ENCODE measurements at places on chromosomes 5 and 9. TPM values are rescaled to one million over a fixed set of nuclear protein-coding genes. Genes with fewer than 3 reads are reported as not detected.
A peak's percentile ranks its signal among the peaks of the same experiment; 100 is the strongest.

Gene EPB41L4B
- total RNA-seq, result 1.2 TPM

Gene ECSCR
- total RNA-seq, result not detected

Gene LRRTM2
- 1.3 TPM for total RNA-seq

Gene PPP6C
- 46.2 TPM for total RNA-seq

Gene HSPB3
- not detected for total RNA-seq

Gene UBE2B
- total RNA-seq, result 76.4 TPM

Gene TNC
- total RNA-seq, result 0.30 TPM

Gene GLRA1
- 0.21 TPM for total RNA-seq

Gene CA9
- 0.63 TPM for total RNA-seq

Gene PPP3R2
- not detected for total RNA-seq

Gene GABRA1
- total RNA-seq, result not detected

GRCh38 chr5:102823441-102823874, 68.4 kb downstream of the PAM start:
- no peak overlapping the region for H3K27ac ChIP-seq
- H3K27me3 ChIP-seq, result no peaks in the 10 kb centered on the region
- no peak overlapping the region for H3K4me3 ChIP-seq

DNA sequence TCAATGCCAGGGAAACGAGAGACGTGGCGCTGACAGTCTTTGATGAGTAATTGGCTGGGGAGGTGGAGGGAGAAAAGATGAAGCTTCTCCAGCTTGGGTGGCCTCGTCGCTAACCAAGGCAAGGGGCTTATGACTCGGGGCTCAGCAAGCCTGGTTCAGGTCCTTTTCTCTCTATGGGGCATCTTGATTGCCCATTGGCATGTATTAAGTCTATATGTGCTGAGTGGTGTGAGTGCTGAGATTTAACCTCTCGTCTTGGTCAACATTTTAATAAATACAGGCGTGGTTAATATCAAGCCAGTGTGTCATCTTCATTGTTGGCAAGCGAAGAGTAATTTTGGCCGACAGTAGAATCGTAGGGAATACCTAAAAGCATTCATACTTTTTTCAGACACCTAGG, 85.9 kb downstream of the RAI14 start:
- H3K27me3 ChIP-seq, result no peaks in the 10 kb centered on the region
- H3K4me3 ChIP-seq, result no peak overlapping the region
- peak overlapping the region; percentile 24 for H3K27ac ChIP-seq
- no peak for DNase-seq
- H3K4me1 ChIP-seq, result peaks cover 6% of the 10 kb centered on the region

- H3K4me3 ChIP-seq, result no peak overlapping the region
- no peaks in the 10 kb centered on the region for H3K4me1 ChIP-seq
- no peak for DNase-seq
- no peaks in the 10 kb centered on the region for H3K27me3 ChIP-seq
- no peaks in the 10 kb centered on the region for H3K36me3 ChIP-seq
- H3K27ac ChIP-seq, result no peak overlapping the region
Observed at GRCh38 chr5:158718738-158719505, 380.8 kb downstream of the EBF1 start.

GRCh38 chr9:75488719-75489110, 400.4 kb downstream of the OSTF1 start:
- H3K36me3 ChIP-seq, result no peaks in the 10 kb centered on the region
- peaks cover 6% of the 10 kb centered on the region for H3K27me3 ChIP-seq
- H3K27ac ChIP-seq, result no peak overlapping the region
- DNase-seq, result no peak
- no peak overlapping the region for H3K4me3 ChIP-seq
- peaks cover 10% of the 10 kb centered on the region for H3K4me1 ChIP-seq

- H3K27me3 ChIP-seq, result no peaks in the 10 kb centered on the region
- DNase-seq, result no peak
- no peak overlapping the region for H3K4me3 ChIP-seq
- peaks cover 11% of the 10 kb centered on the region for H3K4me1 ChIP-seq
- H3K27ac ChIP-seq, result no peak overlapping the region
Observed at GRCh38 chr5:8750100-8750499, 795.8 kb downstream of the SEMA5A start.

GRCh38 chr5:111680737-111681413, 76.1 kb downstream of the NREP start:
- H3K4me3 ChIP-seq, result no peak overlapping the region
- H3K36me3 ChIP-seq, result no peaks in the 10 kb centered on the region
- H3K27ac ChIP-seq, result no peak overlapping the region
- no peak for DNase-seq

DNA sequence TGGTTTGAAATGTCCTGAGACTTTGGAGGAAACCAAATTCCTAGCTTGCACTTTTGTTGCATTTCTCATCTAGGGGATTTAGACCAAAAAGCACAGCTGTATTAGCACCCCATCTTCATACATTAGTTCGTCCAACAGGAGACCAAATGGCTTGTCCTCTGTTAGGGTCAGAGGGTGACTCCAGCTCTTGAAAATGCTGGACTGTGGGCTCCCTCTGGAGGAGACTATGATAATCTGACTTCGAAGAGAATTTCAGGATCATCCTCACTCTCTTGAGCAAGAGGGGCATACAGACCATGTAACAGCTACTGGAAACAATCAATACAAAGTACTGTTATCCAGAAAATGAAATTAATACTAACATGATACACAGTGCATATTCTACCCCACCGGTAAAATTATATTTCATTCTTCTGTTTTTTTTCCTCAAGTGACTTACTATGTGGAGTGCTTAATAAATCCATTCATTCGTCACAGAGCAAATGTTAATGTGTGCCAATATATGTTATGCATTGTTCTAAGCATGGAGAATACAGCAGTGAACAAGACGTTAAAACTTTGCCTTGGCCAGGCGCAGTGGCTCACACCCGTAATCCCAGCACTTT, 63.7 kb upstream of the PPP2CA start:
- peak; percentile 44 for DNase-seq
- no peak overlapping the region for H3K27ac ChIP-seq
- peaks cover 3% of the 10 kb centered on the region for H3K27me3 ChIP-seq
- H3K4me1 ChIP-seq, result no peaks in the 10 kb centered on the region
- no peak overlapping the region for H3K4me3 ChIP-seq
- H3K36me3 ChIP-seq, result peaks cover 6% of the 10 kb centered on the region

GRCh38 chr5:148401604-148402003, 17.8 kb downstream of the FBXO38 start:
- H3K27me3 ChIP-seq, result no peaks in the 10 kb centered on the region
- H3K36me3 ChIP-seq, result peaks cover 4% of the 10 kb centered on the region
- no peak for DNase-seq
- no peak overlapping the region for H3K4me3 ChIP-seq

DNA sequence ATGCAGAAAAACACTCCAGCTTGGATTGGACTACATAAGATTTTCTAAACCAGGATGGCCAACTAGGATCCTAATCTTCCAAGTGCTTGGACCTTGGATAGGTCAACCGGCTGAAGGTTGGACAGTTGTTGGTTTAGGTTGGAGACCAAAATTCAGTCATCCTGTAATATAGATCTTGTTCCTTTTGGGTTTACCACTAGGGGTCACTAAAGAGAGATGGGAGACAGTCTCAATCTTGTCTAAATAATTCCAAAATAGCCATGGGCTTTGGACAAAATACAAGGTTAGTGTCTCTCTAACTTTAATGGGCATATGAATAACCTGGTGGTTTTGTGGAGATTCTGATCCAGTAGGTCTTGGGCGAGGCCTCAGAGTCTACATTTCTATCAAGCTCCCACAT, 148.7 kb upstream of the ERCC6L2 start:
- no peak for DNase-seq
- H3K27me3 ChIP-seq, result no peaks in the 10 kb centered on the region
- H3K4me1 ChIP-seq, result peaks cover 29% of the 10 kb centered on the region
- H3K27ac ChIP-seq, result no peak overlapping the region
- H3K36me3 ChIP-seq, result peaks cover 5% of the 10 kb centered on the region

DNA sequence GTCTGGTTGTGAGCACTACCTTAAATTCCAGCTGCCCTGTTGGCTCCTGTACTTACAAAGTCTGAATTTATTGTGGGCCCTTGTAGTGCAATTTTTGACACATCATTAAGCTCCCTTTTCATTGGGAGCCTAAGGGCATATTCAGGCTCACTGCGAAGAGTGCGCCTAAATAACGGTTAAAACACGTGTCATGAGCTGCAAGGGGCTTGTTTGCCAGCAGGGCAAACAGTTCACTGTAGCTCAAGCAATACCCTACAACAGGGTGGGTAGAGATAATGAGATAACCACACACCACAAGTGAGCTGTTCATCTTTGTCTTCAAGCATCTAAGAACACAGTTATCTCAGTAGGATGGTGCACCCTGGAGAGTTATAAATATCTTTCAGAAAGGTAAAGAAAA, 214.2 kb downstream of the SLF1 start:
- no peak for DNase-seq
- no peaks in the 10 kb centered on the region for H3K4me1 ChIP-seq
- no peaks in the 10 kb centered on the region for H3K27me3 ChIP-seq
- no peak overlapping the region for H3K4me3 ChIP-seq

GRCh38 chr9:121463026-121463807, 36.4 kb downstream of the GGTA1 start:
- H3K4me3 ChIP-seq, result no peak overlapping the region
- no peak overlapping the region for H3K27ac ChIP-seq
- peaks cover 39% of the 10 kb centered on the region for H3K27me3 ChIP-seq
- H3K36me3 ChIP-seq, result no peaks in the 10 kb centered on the region

- no peak for DNase-seq
- H3K27ac ChIP-seq, result no peak overlapping the region
- no peaks in the 10 kb centered on the region for H3K27me3 ChIP-seq
- no peak overlapping the region for H3K4me3 ChIP-seq
- no peaks in the 10 kb centered on the region for H3K36me3 ChIP-seq
- no peaks in the 10 kb centered on the region for H3K4me1 ChIP-seq
Observed at GRCh38 chr5:20300110-20300509, 312.1 kb upstream of the CDH18 start.

DNA sequence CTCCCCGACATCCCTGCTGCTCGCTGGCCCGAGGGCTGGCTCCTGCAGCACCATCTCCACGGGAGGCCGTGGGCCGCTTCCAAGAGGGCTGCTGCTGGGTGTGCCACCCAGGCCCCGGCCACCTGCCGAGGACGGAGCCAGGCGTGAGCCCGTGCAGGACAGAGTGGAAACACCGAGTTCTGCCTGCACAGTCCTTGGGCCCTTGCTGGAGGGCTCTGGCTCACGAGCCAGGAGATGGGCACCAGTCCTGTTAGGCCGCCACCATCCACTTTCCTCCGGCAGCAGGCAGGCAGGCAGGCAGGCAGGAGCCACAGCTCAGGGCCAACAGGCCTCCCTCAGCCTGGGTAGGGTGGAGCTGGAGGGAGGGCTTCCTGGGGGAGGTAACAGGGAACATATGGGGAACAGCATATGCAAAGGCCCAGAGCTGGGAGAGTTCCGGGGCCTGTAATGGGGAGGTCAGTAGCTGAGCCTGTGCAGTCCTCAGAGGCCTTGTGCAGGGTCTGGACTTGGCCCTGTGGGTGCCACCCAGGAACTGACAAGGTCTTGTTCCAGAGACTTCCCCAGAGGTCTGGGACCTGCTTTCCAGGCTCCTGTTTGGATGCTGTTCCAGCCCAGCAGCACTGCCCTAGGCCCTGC, 31.9 kb downstream of the RXRA start:
- H3K4me3 ChIP-seq, result no peak overlapping the region
- H3K27ac ChIP-seq, result no peak overlapping the region
- H3K4me1 ChIP-seq, result no peaks in the 10 kb centered on the region
- H3K36me3 ChIP-seq, result no peaks in the 10 kb centered on the region
- DNase-seq, result no peak

DNA sequence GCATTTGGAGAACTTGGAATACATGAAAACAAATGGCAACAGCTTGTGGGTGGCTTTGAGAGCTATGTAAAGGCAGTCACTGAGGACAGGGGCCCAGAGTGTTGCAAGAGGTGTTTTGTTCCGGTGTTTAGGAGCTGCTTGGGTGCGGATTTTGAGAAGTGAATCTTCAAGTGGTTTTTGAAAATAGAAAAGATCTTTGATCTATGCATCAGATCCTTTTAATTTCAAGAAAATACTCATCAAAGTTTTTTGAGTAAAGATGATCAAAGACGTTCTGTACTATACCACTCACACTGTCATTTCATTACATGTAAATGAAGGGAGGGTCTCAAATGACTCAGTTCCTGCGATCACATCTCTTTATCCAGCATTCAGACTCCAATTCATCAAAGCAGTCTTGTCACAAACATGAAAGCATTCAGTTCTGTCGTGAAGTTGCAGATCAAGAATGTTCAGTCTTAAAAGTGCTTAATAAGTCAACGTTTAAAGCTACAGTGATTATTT, 112.5 kb downstream of the WDR41 start:
- no peak for DNase-seq
- H3K36me3 ChIP-seq, result no peaks in the 10 kb centered on the region
- H3K4me1 ChIP-seq, result peaks cover 4% of the 10 kb centered on the region
- no peaks in the 10 kb centered on the region for H3K27me3 ChIP-seq
- no peak overlapping the region for H3K27ac ChIP-seq
- H3K4me3 ChIP-seq, result no peak overlapping the region

DNA sequence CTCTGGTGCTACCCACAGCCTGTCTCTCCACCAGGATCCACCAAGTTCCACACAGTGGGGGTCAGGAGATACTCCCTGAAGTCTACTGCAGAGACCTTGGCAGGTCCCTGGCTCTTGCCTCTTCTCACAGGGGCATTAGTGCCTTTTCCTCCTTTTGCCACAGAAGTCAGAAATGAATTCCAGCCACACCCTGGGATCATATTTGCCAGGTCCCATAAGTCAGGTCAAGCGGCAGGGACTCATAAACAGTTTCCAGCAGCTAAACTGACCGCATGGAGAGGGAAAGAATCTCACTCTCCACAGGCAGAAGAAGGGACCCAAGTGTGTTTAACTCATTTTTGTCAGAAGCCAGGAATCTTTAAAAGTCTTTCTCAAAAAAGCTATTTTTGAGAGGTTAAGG, 13.3 kb upstream of the IFNK start:
- no peak overlapping the region for H3K27ac ChIP-seq
- H3K4me3 ChIP-seq, result no peak overlapping the region
- no peaks in the 10 kb centered on the region for H3K27me3 ChIP-seq

- H3K4me3 ChIP-seq, result peak overlapping the region; percentile 100
- H3K36me3 ChIP-seq, result no peaks in the 10 kb centered on the region
Observed at GRCh38 chr9:95510709-95511615, 5.8 kb downstream of the PTCH1 start.

DNA sequence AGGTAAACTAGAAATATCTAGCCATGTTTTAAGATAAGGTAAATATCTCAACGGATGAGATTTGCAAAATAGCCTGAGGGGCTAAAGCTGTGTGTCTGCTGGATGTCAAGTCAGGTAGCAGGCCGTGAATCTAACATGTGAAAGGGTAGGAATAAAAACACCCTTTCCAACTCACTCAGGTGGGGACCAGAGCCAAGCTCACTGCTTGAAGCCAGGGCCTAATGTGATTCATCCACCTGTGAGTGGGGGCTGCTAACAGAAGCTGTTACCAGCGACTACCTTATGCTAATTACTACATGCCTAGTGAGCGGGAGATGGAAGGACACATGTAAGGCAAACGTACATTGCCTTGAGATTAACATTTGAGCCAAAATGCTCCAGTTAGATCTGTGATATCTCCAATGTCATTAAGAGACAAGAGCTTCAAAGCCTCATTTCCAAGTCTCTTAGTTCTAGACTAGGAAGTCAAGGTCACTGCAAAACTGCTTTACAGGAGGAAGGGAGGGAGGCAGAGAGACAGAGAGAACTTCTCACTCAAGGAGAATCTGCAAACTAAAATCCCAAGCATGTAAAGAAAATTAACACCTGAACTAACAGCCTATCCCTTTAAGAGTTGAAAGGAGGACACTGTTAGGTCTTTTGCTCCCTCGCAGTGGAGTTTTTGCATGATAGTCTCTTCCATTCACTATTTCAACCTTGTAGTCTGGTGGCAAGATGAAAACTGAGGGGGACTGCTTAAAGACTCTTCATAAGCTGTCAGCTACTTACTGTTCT, 141.6 kb upstream of the RPS23 start:
- H3K4me3 ChIP-seq, result no peak overlapping the region
- no peak for DNase-seq
- no peaks in the 10 kb centered on the region for H3K36me3 ChIP-seq
- no peak overlapping the region for H3K27ac ChIP-seq
- no peaks in the 10 kb centered on the region for H3K4me1 ChIP-seq
- H3K27me3 ChIP-seq, result no peaks in the 10 kb centered on the region

Data from neural crest cell (in vitro differentiated cells).